ENCODE measurements at places on chromosomes 4 and X. TPM values are rescaled to one million over a fixed set of nuclear protein-coding genes. Genes with fewer than 3 reads are reported as not detected.

Gene SLC2A9
- total RNA-seq: 1.6 TPM

Gene GLUD2
- total RNA-seq: 0.28 TPM

Gene CAPN6
- total RNA-seq: not detected

Gene PRKG2
- 1.2 TPM for total RNA-seq

Gene ALB
- not detected for total RNA-seq

Gene CENPVL1
- total RNA-seq: not detected

Gene HS6ST2
- not detected for total RNA-seq

Gene RTL5
- 3.0 TPM for total RNA-seq

Gene SPATA4
- not detected for total RNA-seq

Gene MAML3
- total RNA-seq: 4.6 TPM

Gene MAGEC1
- total RNA-seq: not detected

Gene PNMA5
- 0.17 TPM for total RNA-seq

Gene SLC34A2
- not detected for total RNA-seq

Gene RHOXF2B
- total RNA-seq: not detected

Gene NMU
- total RNA-seq: not detected

Gene ACE2
- total RNA-seq: not detected

Gene MAGEA2B
- total RNA-seq: not detected

Gene MEPE
- not detected for total RNA-seq

Gene SLC16A2
- total RNA-seq: 0.06 TPM

Gene RASL11B
- 0.22 TPM for total RNA-seq

Gene CYSLTR1
- 4.2 TPM for total RNA-seq

All from activated naive CD8-positive, alpha-beta T cell treated with anti-CD3 and anti-CD28 coated beads, Interleukin-2, amount 10 ng/mL, durations not matched to agents 7 days and 5 days (primary cell).